ENCODE measurements at places on chromosomes 16 and 17. TPM values are rescaled to one million over a fixed set of nuclear protein-coding genes. Genes with fewer than 3 reads are reported as not detected.

C17orf58 gene
- 8.9 TPM for polyA plus RNA-seq

HBM gene
- not detected for polyA plus RNA-seq

ACSM2A gene
- polyA plus RNA-seq: not detected

APPBP2 gene
- 14.8 TPM for polyA plus RNA-seq

MYH1 gene
- not detected for polyA plus RNA-seq

KRTAP1-5 gene
- 65.1 TPM for polyA plus RNA-seq

DNA sequence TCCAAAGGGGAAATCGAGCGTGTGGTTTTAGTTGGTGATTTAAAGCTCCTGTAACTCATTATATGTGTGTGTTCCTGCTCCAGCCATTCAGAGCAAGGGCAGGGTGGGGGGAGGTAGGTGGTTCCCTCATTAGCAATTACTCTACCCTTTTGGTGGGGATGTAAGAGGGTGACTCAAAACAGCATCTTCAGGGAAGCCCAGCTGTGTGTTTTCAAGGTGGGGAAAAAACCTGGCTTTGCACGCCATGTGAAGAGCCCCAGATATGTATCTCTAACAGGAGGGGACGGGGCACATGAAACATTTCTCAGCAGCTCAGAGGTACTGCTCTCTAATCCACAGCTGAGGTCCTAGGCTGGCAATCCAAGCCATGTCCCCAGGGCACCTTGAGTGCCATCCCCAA, 241.3 kb upstream of the ZFHX3 start:
- DNase-seq: no peak

DNA sequence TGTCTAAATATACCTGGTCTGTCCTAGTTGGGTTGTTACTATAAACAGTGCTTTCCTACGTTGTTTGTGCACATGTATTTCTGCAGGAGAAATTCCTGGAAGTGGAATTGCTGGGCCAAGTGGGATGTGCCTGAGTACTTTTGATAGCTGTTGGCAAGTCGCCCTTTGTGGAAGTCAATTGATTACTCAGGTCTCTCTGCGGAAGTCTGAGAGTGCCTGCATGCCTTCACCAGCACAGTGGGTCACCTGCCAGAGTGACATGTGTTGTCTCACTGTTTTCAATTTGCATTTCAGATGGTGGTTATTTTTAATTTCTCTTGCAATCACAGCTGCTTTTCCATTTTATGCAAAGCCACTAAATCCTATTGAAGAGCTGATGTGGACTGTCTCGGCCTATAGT, 2.3 kb upstream of the MVD start:
- no peak for DNase-seq

GRCh38 chr16:1333149-1333812, at the start of gene BAIAP3:
BAIAP3 (plus strand) TSS chr16:1333645; CDS start chr16:1338550, 4,905 bp downstream.
- no peak for DNase-seq

GRCh38 chr17:47924785-47925677, 16.3 kb upstream of the PNPO start:
- no peak for DNase-seq

DNA sequence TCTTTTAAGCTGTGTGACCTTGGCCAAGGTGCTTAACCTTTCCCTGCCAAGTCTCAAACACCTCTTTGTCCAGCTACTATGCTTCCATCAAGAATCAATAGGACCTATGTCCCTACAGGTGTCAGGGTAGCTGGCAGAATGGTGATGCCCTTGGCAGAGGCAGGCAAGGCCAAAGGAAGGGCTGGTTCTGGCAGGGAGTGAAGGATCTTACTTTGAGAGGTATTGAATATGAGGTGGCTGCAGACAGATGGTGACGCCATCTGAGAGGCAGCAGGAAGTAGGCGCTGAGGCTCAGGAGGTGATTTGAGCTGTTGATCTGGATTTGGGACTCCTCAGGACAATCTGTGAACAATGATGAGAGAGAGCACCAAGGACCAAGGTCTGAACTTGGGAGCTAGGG, 12.5 kb downstream of the ABCC3 start:
- DNase-seq: no peak

DNA sequence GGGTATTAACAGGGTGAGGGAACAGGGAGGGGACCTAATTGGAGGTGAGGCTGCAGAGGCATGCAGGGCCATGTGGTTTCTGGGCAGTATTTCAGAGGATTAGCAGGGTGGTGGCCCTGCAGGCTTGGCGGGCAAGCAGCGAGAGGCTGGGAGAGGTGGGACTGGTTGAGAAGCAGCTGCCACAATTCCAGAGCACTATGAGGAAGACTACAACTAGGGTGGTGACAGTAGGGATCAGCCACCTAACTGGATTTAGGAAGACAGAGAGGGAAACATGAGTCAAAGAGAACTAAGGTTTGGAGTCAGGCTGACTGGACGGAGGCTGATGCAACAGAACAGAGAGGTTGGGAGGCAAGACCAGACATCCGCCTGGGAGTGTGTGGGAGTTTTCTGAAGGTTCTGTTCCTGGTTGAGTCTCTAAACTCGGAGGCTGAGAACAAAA, 12.3 kb downstream of the ALOXE3 start:
- DNase-seq: no peak

- DNase-seq: no peak
These were observed 9.9 kb upstream of the ADGRG1 start for GRCh38 chr16:57618296-57619132.

- DNase-seq: no peak
These were observed 162.4 kb downstream of the PPM1E start for GRCh38 chr17:58918072-58918471.

DNA sequence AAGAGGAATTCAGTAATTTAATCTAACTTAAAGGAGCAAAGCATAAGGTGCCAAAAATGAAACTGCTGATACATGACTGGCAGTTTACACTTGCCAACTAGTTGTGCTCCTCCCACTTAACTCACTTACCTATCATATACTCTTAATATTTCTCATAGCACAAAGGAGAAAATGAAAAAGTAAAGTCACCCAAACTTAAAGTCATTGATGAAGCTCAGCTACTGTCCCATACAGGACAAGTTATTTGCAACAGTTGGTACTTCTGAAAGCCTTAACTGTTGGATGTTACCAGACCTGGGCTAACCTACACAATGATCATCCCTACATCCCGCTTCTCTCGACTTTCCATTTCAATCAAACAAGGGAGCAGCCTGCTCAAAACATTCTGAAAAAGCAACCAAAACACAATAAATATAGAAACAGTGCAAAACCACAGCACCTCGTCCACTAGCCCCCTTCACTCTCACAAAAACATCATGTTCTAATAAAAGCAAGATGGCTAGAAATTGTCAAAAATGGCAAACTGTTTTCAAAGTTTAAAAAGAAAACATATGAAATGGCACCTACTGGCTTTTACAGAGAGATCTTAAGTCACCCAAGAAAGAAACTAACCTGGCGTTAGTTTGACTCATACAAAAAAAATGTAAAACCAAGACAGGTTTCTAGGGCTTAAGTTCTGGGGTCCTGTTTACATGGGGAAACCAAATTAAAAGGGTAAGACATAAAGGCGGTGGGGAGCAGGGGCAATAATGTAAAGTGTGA, 868 bp downstream of the MED13 start:
- DNase-seq: no peak

DNA sequence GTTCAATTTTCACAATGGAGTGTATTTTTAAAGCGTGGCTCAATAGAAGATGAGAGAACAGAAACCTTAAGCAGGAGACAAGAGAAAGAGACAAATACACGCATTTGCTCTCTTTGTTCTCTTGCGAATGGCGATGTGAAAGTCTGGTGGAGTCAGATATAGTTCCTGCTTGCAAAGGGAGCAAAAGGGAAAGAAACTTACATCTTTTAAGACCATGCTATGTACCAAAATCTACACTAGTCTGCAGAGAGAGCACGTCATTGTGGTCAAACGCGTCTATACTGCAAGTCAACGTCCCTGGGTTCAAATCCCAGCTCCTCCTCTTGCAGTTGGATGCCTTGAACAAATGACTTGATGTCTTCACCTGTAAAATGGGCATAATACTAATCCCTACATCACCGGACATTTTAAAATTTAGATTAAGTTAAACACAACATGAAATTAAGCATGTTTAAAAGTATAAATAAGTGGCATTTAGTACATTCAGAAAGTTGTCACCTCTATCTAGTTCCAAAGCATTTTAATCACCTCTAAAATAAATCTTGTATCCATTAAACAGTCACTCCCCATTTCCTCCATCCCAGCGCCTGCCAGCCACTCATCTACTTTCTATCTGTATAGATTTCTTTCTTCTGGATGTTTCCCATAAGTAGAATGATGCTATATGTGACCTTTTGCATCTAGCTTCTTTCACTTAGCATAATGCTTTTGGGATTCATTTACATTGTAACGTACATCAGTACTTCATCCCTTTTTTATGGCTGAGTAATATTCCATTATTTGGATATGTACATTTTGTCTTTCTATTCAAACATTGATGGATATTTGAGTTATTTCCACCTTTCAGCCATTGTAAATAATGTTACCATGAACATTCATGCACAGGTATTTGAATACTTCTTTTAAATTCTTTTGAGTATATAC, 406.9 kb downstream of the TMEM114 start:
- no peak for DNase-seq

DNA sequence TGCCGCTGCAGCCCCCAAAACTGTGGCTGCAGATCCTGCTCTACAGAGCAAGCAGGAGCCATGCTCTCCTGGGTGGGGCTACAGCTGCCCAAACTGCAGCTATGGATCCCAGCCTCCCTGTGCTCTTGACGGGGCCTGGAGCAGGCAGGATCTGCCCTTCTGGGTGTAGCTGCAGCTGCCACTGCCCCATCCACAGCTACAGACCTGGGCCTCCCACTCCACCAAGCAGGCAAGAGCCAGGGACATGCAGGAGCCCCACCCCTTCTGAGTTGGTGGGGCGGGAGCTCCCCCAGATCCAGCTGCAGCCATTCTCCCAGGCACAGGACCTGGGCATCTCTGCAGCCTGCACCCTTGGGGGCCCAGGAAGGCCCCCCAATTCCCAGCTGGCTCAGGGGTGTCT, 551.2 kb upstream of the CA10 start:
- no peak for DNase-seq

DNA sequence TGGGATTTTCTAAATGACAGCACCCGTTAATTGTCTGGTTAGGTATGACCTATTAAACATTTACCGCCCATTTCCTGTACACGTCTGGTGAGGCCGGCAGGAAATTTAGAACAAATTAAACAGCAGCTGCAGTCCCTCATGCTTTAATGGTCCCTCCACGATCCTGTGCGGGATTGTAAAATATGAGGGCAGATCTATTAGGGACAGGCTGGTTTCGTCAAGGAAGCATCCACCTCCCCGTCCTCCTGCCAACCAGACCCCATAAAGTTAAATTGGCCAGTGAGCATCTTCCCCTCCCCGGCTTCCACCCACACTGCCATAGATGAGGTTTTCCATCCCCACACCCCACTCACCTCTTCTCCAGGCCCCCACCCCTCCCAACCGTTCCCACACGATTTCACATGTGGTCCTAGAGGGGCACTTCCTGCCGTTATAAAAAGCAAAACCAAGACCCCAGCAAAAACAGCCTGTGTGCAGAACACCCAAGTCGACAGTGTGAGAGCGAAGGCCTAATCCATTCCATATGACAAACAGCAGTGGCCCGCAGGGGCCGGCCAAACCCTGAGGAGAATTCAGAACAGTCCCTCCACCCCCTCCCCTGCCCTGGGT, 331.9 kb downstream of the FOXL1 start:
- no peak for DNase-seq

DNA sequence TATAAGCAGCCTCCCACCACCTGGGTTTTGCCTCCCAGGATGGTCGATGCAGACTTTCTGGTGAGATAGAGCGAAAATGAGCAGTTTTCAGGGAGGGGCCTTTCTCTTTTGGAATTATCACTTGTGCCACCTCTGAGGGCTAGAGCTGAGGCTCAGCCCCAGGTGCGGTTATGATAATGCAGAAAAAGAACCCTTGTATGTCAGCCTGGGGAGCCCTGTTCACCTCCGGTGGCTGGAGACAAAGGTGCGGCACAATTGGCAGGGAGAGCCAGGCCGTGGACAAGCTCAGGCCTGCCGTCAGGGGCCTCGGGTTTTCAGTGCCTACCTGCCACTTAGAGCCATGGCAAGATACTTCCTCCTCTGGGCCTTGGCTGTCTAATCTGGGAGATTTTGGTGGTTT, 4.4 kb downstream of the SCPEP1 start:
- no peak for DNase-seq

DNA sequence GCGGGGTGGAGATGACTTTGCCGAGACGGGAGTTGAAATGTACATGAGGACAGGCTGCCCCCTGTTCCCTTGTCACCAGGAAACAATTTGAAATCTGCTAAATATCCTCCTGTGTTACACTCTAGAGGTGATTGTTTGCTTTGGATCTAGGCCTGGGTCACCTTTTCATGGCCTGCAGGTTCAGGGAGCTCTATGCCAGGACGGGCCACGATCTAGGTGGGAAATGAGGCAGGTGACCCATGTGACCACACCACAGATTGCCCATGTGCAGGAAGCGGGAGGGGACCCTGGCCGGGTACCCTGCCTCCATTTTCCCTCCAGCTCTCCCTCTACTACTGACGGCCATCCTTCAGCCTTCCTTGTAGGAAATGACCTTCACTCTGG, 43.4 kb downstream of the MEAK7 start:
- DNase-seq: no peak

GRCh38 chr17:47852113-47852949, 1.4 kb upstream of the SP6 start:
- DNase-seq: no peak

DNA sequence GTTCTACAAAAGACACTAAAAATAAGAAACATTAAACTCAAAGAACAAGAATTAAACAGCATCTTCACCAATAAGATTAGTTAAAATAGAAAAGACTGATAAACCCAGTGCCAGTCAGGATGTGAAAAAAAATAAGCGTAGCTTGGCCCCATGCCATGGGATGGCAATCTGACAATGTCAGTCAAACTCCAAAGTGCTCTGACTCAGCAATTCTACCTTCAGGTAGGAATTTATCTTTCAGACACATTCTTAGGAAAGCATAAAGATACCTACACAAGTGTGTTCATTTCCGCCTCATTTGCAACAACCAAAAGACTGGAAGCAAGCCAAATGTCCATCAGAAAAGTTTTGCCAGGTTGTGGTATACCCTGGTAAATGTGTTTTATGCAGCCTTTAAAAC, 9.1 kb upstream of the MPO start:
- no peak for DNase-seq

DNA sequence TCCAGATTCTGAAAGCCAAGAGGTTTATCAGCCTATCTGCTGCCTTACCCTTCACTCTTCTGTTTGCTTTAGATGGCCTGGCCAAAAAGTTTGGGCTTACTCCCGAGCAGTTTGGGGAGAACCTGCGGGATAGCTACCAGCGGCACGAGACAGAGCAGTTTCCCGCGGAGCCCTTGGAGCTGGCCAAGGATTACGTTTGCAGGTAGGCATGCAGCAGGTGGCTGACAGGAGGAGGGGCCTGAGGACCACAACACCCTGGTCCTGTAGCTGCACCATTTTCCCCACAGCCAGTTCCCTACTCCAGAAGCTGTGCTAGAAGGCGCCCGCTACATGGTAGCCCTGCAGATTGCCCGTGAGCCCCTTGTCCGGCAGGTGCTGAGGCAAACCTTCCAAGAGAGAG, 20.6 kb downstream of the SUPT6H start:
- no peak for DNase-seq

DNA sequence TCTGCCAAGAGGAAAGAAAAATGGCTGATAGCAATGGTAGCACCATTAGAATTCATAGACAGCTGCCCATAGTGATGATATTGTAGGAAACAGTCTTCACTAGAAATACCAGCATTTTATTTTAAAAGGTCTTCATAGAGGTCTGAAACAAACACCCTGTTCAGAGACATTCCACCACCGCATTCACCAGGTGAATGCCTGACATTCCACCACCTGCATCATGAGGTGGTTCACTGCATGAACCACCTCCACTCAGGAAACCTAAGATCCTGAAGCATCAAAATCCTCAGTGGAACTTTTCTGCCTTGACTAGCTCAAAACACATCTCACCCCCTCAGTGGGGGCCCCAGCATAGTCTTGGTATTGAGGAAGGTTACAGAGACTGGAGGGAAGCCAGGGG, 91.5 kb upstream of the COX10 start:
- DNase-seq: no peak
